Activated naive CD8-positive, alpha-beta T cell treated with anti-CD3 and anti-CD28 coated beads for 36 hours (primary cell): ENCODE measurements at places on chromosomes 4 and X. TPM values are rescaled to one million over a fixed set of nuclear protein-coding genes. Genes with fewer than 3 reads are reported as not detected.

DNA sequence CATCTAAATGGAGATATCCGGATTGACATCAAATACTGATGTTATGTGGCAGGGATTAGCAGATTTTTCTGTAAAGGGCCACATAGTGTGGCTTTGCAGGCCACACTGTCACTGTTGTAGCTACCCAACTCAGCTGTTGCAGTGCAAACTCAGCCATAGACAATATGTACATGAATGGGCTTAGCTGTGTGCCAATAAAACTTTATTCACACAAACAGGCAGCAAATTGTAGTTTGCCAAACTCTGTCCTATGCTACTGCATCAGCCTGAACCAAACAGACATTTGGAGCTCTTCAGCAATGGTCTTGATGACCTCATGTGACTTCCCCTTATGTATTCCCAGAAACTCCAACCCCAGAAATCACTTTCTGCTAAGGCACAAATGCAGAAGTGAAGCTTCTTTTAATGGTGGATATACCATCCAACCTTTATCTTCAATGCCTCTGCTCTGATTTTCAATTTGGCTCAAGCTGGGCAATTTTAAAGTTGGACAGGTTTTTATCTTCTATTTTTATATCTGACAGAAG, 18.4 kb upstream of the TRPC5OS start:
- no peak for DNase-seq

- peak; percentile 88 for DNase-seq
These were observed at the start of gene AREG for GRCh38 chr4:74444891-74445642. Gene AREG, plus strand, starts transcription at chr4:74445136. Its CDS starts 210 bp downstream, at chr4:74445346.

DNA sequence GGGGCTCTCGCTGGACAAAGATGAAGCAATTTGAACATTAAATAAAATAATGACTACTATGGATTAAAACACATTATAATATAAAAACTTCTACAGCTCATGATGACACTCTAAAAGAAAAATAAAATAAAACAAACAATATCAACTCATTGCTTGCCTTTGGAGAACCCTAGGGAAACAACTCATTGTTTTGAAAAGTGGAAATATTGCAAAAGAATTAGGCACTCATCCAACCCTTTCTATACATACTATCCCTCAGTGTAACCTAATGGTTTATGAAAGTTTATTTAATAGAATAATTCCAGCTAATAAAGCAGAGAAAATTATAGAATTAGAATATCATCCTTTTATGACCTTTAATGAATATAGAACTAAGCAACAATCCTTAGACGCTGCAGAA, 718 bp downstream of the RAB40A start:
- no peak for DNase-seq

DNA sequence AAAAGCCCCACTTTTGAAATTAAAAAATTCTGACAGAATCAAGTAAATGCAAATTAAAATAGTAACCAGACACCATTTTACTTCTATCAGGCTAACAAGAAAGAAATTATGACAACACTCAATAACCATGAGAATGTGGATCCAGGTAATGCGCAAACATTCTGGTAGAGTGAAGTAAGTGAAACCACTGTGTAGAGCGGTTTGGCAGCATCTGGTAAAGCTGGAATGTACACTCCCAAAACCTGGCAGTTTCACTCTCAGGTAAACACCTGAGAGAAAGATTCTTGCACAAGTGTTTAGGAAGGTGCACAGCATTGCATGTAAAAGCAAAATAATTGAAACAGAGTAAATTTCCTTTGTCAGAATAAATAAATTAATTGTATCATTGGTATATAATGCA, 81.8 kb downstream of the TRIML1 start:
- no peak for DNase-seq

- no peak for DNase-seq
These were observed 161.2 kb downstream of the EFNB1 start for GRCh38 chrX:68989865-68990606.

- DNase-seq: no peak
These were observed 177.6 kb upstream of the GLRA2 start for GRCh38 chrX:14351611-14352303.

GRCh38 chr4:78528327-78528726, 23.2 kb upstream of the ANXA3 start:
- DNase-seq: no peak

DNA sequence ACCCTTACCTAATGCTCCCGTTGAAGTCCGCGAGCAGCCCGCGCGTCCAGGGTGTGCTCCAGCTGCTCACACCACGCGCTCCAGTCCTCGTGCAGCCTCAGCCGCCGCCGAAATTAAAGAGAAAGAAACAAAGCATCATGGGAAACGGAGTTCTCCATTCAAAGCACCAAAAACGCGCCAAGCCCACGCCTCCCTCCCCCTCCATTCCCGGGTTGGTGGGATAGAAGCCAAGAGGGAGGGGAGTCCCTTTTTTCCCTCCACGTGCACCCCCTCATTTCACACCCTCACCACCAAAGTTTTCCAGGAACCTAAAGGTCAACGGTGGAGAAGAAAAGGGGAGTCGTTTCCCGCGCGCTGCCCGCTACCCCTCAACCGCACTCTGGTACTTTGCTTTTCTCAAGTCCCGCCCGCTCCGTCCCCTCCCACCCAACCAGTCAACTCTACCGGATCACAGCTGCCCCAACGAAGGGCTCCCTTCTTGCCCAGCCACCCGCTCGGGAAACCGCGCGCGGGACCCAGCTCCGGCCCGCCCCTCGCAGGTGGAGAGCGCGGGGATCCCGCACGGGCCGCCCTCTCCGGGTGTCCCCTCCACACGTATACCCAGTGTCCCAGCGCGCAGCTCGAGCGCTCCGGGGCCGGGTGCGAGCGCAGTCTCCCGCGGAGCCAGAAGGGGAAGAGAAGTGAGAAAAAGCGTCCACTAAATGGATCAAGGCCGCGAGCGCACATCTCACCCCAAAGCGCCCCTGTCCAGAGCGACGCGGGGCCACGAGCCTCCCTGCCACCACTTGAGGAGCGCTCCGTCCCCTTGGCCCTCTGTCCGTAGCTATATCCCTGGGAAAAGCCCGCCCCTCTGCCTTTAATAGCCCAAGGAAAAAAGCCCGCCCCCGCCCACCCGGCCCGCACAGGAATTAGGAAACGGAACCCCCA, 65.1 kb upstream of the CCDC160 start:
- DNase-seq: peak; percentile 56

DNA sequence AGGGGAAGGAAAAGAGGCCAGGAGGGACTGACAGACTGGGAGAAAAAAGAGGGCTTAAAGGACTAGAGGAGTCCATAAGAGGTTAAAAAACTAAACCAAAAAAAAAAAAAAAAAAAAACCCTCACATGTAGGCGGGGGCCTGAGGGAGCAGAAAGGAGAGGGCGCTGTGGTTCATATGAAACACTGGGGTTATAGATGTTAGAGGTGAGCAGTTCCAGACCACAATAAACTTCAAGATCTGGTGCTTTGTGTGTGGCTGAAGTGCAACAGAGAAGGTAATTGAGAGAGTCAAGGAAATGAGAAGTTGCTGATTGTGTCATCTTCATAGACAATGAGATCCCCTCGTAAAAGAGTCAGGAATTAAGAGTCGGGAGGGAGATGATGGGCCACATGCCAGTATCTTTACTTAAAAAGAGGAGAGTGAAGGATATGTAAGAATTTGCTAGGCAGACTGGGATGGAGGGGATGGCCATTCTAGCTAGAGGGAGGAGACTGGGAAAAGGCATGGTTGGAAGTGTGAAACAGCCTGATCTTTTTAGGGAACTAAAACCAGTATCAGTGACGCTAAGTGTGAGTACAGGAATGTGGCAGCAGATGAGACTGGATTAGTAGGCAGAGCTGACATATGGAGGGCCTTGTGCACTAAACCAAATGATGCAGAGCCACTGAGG, 18.4 kb upstream of the OGT start:
- DNase-seq: no peak

- no peak for DNase-seq
These were observed 43.0 kb downstream of the BCOR start for GRCh38 chrX:40054793-40055192.

- no peak for DNase-seq
These were observed 1495.5 kb downstream of the PCDH18 start for GRCh38 chr4:136036744-136037143.

DNA sequence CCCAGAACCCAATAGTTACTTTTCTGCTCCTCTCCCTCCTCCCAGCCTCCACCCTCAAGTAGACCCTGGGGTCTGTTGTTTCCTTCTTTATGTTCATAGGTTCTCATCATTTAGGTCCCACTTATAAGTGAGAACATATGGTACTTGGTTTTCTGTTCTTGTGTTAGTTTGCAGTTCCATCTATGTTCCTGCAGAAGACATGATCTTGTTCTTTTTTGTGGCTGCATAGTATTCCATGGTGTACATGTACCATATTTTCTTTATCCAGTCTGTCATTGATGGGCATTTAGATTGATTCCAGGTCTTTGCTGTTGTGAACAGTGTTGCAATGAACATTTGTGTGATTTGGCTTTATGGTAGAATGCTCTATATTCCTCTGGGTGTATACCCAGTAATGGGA, 47.8 kb upstream of the LEF1 start:
- DNase-seq: no peak

- no peak for DNase-seq
These were observed 30.9 kb downstream of the FAM9C start for GRCh38 chrX:13013363-13014110.

DNA sequence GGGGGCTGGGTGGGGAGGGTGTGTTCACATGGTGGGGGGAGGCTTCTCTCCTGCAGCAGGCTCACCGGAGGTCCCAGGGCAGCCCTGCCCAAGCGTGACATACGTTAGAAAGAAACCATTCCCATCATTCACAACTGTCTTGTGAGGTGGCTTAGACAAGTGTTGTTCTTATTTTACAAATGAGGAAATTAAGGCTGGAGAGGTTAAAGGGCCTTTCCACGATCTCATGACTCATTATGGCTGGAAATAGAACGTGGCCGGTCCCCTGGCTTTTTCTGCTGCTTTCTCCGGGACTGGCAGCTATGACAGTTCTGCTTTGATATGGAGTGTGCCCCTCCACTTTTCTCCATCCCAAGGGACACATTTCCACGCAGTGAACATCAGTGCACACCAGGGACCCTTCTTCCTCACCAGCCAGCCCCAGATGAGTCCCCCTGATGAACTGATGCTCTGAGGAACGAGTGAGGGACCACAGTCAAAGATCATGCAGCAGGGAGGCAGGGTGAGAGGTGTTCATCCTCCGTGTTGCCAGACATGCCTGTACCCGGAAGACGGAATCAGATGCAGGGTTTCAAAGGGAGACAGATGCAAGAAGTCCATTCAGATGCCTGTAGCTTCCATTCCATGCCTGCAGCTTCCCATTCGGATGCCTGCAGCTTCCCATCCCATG, 64.0 kb upstream of the ACSL1 start:
- DNase-seq: no peak

DNA sequence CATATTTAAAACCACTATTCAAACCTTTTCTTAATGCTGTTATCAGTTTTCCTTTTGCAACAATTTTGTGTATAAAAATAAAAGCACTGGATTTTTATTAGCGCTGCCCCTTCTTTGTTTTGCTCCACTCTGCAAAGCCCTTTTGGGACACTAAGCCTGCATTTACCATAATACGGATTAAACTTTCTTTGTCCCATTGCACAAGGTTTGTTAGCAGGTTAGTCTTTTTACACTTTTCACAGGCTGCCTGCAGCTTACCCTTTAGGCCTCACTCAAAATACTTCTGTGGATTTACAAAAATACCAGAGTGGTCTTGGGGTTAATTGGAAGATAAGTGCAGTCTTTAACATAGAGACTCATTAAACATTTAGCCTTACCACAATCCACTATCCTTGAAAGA, 35.7 kb upstream of the MAB21L2 start:
- no peak for DNase-seq

GRCh38 chr4:186693159-186693815, 30.4 kb downstream of the FAT1 start:
- no peak for DNase-seq

DNA sequence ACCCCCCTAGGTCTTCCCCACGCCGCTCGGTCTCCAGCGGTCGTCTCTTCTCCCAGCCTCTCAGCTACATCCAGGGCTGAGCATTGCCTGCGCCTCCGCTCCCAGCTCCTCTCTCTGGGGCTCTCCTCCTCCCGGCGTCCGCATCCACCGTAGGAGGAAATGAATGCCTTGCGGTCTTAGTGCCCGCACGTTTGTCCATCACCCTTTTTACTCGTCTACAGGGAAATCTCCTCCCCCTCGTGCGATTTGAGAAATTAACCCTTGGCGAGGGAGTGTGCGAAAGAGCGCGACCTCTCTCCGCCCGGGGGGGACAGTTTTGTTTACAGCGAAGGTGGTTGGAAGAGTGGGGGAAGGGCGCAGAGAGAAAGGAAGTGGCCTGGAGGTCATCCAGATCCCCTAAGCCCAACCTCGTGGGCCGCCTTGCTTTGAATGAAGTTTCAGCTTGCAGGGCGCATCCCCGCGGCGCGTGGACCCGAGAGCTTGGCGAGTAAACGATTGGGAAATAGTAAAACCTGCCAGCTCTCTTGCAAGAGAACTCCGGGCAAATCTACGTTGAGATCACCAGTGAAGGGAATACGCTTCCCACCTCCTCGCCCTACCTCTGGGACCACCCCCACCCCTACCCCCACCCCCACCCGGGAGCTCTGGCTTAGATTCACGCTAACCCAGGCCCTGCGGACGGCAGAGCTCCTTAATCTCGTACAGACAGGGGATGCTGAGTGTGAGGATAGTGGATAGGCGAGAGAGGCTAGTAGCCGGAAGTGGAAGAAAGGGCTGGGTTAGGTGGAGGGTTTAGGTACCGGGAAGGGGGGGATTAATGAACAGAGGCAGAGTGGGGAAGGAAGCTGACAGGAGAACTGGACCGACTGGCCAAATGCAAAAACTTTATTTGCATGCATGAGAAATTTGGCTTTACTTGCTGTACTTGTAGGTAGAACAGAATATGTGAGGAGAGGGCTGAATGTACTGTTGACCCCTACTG, at the start of gene ELOVL6:
Gene ELOVL6 (minus strand): TSS at position 181 of the 982 bp plus-strand sequence. CDS start 280 bp downstream, outside the sequence.
- peak; percentile 47 for DNase-seq

GRCh38 chr4:87278335-87278794, 44.3 kb downstream of the HSD17B13 start:
- no peak for DNase-seq

- no peak for DNase-seq
These were observed 197.7 kb downstream of the SPATA18 start for GRCh38 chr4:52248820-52249219.

DNA sequence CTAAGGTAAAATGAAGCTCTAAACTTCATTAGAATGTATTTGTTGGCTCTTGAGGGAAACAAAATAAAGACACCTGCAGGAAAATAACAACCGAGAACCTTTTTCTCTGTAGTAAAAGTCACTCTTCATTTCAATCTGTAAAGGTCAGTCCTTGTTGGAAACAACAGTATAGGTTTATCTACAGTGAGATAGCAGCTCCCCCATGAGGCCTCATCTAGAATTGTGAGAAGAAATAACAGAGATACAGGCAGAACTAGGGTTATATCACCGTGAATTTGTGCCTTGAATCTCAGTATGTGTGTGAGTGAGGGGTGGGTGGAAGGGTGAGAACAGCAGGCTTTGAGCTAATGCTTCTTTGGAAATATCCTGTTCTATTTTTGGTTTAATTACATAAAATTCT, 107.8 kb upstream of the FMR1 start:
- DNase-seq: no peak

MMGT1 gene
- 20.5 TPM for total RNA-seq

CWH43 gene
- total RNA-seq: not detected

HTR2C gene
- total RNA-seq: not detected

SORBS2 gene
- total RNA-seq: not detected

WNK3 gene
- 0.64 TPM for total RNA-seq

TMEM156 gene
- total RNA-seq: 11.7 TPM

GPRASP3 gene
- 3.3 TPM for total RNA-seq

FGFBP2 gene
- 8.6 TPM for total RNA-seq

LDB2 gene
- not detected for total RNA-seq
